ACHN (cell line): ENCODE measurements at places on chromosomes 1 and 21.

DNA sequence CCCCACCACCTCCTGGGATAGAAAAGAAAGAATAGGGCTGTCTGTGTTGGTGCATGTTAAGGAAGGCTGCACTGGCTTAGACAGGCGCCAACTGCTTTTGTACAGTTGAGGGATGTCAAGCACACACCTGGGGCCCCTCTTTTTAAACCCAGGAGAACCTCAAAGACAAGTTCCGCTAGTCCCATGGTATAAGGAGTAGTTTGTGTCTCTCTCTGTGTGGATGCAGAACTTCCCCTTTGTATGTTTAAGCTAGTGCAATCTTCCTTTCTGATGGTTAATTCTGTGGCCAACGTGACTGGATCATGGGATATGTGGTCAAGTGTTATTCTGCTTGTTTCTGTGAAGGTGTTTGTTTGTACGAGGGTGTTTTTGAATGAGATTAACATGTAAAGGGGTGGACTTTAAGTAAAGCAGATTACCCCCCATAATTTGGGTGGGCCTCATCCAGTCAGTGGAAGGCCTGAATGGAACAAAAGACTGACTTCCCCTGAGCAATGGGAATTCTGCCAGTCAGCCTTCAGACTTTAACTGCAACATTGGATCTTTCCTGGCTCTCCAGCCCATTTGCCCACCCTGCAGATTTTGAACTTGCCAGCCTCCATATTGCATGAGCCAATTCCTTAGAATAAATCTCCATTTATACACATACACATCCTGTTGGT lies 9.5 kb upstream of the DUSP10 start:
- DNase-seq, result no peak

- DNase-seq, result no peak
Measured at GRCh38 chr1:66438501-66438900, 95.5 kb upstream of the SGIP1 start.

- DNase-seq, result no peak
Measured at GRCh38 chr1:150473659-150474058, 13.6 kb upstream of the TARS2 start.

DNA sequence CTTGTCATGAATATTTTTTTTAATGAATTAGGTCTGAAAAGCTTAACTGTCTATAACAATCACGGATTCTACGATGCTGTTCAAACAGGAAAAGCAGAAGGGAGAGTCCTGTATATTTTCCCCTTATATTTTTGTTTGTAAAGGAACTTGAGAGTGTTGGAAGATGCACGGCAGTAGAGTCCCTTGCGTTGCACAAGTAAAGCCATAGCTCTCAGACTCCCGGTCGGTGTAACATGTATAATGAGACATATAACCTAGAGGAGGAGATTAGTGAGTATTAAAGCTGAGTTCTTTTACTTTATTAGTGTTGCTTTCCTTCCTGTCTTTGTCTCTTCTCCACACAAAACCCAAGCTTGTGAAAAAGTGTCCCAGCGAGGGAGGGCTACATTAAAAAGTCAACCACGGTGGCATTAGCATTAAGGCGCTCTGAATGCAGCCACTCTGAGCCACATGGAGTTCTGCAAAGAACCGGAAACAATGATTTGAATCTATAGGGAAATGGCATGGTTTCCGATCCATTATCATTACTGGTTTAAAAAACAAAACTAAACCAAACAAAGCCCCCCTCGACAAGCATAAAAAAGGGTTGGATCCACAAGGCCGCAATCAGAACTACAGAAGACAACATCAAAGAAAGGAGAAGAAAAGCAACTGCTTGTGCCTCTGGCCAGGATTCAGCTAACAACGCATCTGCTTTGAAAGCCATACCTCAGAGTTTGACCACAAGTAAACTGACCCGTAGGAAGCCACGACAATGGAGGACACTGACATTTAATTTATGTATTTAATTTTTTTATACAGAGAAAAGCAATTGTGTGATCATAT lies 356.8 kb downstream of the LMO4 start:
- DNase-seq, result no peak

- no peak for DNase-seq
Measured at GRCh38 chr21:15422783-15423182, 307.0 kb upstream of the USP25 start.

DNA sequence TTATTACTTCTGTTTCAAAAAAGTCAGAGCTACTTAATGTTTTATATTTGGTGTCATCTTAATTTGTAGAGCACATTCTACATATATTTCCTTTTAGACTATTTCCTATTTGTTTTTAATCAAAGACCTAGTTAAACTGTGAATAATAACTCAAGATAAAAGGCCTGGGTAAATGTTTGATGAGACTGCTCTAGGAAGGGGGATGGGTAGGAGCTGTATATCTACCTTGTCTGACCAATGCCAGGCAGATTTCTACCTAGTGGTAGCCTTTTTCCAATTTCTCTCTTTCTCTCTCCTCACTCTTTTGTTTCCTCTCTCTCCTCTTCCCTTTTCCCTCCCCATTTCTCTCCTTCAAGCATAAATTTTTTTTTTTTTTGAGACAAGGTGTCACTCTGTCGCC lies 31.9 kb upstream of the IVNS1ABP start:
- DNase-seq, result no peak

DNA sequence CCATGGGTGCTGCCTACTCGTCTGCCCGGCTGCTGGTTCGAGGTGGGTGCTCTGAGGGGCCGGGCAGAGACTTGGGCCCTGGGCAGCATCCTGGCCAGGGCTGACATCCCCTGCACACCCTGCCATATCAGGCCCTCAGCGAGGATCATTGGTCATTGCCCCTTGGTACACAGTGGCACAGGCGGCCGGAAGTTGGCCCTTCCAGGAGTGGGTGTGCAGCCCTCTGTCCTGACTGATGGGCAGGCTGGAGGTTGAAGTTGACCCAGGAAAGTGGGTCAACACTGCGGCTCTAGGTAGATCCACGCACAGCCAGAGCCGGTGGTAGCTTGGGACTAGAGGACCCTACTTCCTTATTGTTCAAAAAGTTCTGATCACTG lies 72.9 kb downstream of the TRIM11 start:
- DNase-seq, result no peak

DNA sequence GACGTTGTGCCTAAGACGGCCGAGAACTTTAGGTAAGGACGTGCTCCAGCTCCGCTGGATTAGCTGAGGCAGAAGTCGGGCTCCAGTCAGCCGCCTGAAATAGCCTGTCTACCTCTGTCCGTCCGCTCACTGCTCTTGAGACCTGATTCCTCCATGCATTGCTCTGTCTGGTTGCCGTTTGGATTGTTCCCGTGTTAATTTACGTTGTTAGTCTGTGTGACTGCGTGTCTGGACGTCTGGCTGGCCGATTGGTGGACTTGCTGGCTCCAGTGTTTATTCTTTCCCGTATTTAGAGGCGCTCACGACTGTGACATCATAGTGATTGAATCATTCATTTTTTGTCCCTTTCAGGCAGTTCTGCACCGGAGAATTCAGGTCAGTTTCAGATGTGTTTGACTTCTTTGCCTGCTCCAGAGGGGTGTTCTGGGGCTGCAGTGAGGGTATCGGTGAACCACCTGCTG lies 684 bp downstream of the PPIH start:
- peak; percentile 24 for DNase-seq

GRCh38 chr21:36718951-36719501 lies 20.1 kb downstream of the SIM2 start:
- DNase-seq, result no peak

- DNase-seq, result peak; percentile 66
Measured at GRCh38 chr1:118184739-118185083, 317 bp downstream of the SPAG17 start.

GRCh38 chr1:17958704-17959103 lies 148.9 kb upstream of the IGSF21 start:
- DNase-seq, result no peak

DNA sequence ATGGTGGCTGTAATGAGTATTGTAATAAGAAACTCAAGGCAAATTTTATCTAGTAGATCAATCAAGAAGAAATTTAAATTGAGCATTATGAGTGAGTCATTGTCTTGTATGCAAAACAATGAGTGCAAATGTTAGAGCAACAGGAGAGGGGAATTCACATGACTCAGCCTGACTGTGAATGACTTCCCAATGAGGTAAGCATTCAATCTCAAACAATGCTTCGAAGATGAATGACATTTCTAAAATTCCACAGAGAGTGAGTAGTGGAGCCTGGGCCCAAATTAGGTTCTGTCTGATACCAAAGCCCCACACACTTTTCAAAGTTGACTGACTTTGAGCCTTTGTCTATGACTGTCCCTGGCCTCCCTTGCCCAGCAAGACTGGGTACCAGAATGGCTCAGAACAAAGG lies 738.0 kb downstream of the PTPRU start:
- DNase-seq, result peak; percentile 90

- peak; percentile 38 for DNase-seq
Measured at GRCh38 chr1:196407358-196408051, 200.7 kb downstream of the KCNT2 start.

DNA sequence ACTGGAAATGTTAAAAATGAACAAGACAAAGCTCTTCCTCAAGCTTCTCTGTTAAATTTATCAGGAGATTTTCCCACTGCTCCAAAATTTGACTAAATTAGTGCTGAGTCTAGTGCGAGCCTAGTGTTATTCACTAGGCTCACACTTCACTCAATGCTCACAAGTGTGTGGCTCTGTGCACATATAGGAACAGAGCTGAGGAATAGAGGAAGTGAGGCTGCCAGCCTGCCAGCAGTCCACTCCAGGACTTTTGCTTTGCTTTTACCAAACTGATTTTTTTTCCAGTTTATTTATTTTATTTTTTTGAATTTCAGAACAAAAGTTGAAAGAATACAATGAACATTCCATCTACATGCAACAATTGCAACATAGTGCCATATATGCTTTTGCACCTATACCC lies 87.2 kb downstream of the VAV3 start:
- no peak for DNase-seq

GRCh38 chr1:186559601-186560116 lies 98.7 kb upstream of the PDC start:
- no peak for DNase-seq

GRCh38 chr1:154849645-154850131 lies 20.4 kb downstream of the KCNN3 start:
- no peak for DNase-seq

DNA sequence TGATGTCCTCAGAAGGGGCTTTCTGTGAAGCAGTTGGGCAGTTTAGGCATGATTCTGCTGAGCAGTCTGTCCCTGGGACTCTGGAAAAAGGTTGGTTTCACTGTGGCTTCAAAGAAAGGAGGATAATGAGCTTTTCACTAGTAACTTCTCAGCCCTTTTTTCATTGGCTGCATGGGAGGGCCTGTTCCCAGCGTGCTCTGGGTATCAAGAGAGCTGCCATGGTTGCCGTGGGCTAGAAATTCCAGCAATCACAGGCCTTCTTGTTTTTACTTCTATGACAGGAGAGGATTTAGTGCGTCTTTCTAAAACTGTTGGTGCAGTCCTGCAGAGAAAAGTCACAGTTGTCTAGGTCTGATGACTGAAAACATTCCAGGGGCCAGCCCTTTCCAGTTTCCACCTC lies 7.2 kb downstream of the SZRD1 start:
- no peak for DNase-seq

- no peak for DNase-seq
Measured at GRCh38 chr1:224541901-224542630, 74.1 kb upstream of the CNIH3 start.

GRCh38 chr1:5598824-5599395 lies 393.3 kb downstream of the NPHP4 start:
- no peak for DNase-seq

- DNase-seq, result no peak
Measured at GRCh38 chr1:86557739-86558138, 10.9 kb downstream of the CLCA4 start.

DNA sequence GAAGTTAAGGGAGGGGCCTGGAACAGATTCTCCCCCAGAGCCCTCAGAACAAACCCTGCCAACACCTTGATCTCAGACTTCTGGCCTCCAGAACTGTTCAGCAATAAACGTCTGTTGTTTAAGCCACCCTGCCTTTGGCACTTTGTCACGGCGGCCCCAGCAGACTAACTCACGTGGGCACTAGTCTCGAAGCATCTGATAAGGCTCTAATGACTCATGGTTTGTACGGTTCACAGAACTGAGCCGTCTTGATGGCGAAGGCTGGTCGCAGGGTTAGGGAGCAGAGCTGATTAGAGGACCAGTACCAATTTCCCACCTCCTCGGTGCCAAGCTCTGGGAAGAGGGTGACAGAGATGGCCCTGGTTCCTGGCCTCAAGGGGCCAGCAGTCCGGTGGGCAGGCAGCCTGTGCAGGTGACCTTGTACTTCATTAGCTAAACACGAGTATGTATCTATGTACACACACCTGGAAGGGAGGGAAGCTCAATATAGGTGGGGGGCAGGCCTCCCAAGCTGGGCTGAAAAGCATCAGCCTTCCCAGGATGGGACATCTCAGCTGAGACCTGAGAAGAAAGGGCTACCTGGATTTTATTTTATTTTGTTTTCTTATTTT lies 112.8 kb downstream of the MRPS6 start:
- DNase-seq, result no peak

- no peak for DNase-seq
Measured at GRCh38 chr1:196059210-196059609, 549.0 kb downstream of the KCNT2 start.

DNA sequence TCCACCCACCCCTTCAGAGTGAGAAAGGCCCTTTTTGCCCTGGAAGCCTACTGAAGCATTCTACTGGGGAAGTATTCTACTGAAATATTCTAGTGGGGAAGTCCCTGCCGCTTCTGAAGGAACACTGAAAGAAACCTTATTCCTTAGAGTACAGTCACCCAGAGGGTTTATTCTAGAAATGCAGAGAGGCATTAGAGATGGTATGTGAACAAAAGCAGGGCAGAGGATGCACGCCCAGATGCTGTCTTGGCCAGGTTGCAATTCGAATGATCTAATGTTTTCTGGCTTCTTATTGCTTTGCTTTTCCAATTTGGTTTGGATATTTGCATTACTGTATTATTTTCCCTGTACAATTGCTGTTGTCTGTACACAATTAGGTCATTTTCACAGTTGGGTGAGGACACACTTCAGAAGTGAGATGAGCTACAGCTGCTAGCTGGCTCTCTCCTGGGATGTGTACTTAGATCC lies 37.1 kb downstream of the CCN1 start:
- no peak for DNase-seq

DNA sequence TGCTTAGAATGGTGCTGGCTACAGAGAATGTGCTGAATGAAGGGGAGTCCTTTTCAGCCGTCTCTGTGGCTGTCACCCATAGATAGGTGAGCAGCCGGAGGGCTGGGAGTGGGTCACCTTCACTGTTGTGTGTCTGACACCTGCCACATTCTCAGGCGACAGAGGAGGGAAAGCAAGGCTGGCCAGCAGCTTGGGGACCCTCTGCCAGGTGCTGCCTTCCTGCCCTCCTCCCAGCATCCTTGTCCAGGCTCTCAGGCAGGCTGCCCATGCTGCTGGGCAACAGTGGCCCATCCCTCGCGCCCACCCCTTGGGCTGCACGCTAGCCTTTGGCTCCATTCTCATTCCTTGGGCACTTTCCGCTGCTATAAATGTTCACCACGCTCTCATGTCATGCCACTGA lies 22.1 kb downstream of the CYB5RL start:
- DNase-seq, result no peak

GRCh38 chr1:234528074-234528865 lies 49.3 kb upstream of the TARBP1 start:
- DNase-seq, result no peak
